NCI-H1417 treated with DMSO at 0.1 percent for 48 hours (cell line): ENCODE measurements at places on chromosomes 1 and 21.
A peak's percentile ranks its signal among the peaks of the same experiment; 100 is the strongest.

- DNase-seq = peak; percentile 41
Measured at GRCh38 chr1:41918450-41919043, at the start of gene HIVEP3. HIVEP3 (minus strand) TSS chr1:41918922.

- no peak for DNase-seq
Measured at GRCh38 chr1:112744009-112744578, 29.0 kb upstream of the PPM1J start.

DNA sequence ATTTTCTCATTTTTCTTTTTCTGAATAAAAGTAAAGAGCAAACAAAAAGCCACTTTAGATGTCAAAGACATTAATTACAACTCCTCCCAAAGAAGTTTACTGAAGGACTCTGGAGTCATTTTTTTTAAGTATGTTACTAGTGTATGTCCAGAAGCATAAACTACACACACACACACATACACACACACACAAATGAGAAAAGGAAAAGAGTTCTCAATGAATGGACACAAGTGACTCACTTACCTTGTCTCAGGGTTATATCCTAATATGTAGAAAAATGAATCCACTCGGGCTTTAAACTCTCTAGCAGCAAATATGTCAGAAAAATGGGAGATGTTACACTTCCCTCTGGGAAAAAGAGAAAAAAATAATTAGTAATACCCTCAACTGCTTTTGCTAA, 223.1 kb downstream of the SLC45A1 start:
- no peak for DNase-seq

- DNase-seq = no peak
Measured at GRCh38 chr1:30378991-30379581, 344.3 kb downstream of the MATN1 start.

DNA sequence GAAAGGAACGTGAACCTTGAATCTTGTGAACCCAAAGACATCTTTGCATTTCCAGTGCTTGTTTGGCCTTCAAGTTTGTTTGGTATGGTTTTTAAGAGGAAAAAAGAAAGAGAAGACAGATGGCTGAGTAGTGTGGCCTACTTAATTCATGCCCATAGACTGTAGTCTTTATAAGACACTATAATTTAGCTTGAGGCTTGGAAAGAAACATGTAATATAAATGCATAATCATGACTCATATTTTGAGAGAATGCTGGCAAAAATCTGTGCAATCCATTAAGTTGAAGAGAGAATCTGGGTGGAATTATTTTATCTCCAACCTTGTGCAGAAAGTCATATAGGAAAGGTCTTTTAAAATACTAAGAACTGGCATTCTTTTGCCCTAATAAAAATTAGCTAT, 179.3 kb downstream of the SIPA1L2 start:
- no peak for DNase-seq
